ENCODE measurements at places on chromosomes 1 and 21. TPM values are rescaled to one million over a fixed set of nuclear protein-coding genes. Genes with fewer than 3 reads are reported as not detected.

DNA sequence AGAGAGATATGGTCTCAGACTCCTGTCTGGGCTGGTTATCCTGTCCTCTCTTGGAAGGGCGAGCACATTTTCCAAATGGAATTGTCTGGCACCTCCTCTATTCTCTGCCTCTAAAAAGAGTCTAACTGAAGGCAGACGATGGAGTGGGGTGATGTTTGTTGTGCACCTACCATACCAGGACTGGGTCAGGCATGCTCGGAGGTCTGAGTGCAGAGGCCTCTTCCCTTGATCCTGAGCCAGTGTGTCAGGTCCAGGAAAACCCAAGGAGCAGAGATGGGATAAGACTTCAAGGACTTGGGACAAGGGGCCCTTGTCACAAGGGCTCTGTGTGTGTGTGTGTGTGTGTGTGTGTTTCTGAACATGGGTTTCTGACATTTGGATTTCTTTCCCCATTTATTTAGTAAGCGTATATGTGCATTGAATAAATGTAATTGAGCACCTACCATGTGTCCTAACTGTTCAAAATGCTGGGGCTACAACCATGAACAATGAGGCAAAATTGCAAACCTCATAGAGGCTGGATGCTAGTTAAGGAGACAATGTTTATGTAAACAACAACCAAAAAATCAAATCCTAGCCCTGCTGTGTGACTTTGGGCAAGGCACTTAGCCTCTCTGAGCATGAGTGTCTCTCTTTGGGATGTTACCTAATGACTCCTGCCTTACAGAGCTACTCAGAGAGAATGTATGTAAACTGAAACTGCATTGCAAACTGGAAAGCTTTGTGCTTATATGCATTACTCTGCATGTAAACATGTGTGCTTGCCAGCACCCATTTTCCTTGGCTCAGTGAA, 276.3 kb downstream of the FOXD2 start:
- H3K4me1 ChIP-seq: peaks cover 2% of the 10 kb centered on the region
- no peak overlapping the region for H3K4me3 ChIP-seq
- DNase-seq: no peak
- peaks cover 69% of the 10 kb centered on the region for H3K27me3 ChIP-seq
- no peak overlapping the region for H3K27ac ChIP-seq
- no peaks in the 10 kb centered on the region for H3K36me3 ChIP-seq

GRCh38 chr1:57124768-57125446, 159.1 kb upstream of the C8B start:
- H3K27ac ChIP-seq: no peak overlapping the region
- H3K36me3 ChIP-seq: no peaks in the 10 kb centered on the region
- no peaks in the 10 kb centered on the region for H3K4me1 ChIP-seq
- no peak for DNase-seq
- H3K27me3 ChIP-seq: no peaks in the 10 kb centered on the region

- no peak for DNase-seq
- no peak overlapping the region for H3K4me3 ChIP-seq
- H3K36me3 ChIP-seq: no peaks in the 10 kb centered on the region
Observed at GRCh38 chr1:237975903-237976302, 85.2 kb upstream of the ZP4 start.

KIF17 gene
- not detected for total RNA-seq

JAM2 gene
- total RNA-seq: 0.05 TPM

C1orf53 gene
- 0.97 TPM for total RNA-seq

FAM110D gene
- total RNA-seq: not detected

DNA sequence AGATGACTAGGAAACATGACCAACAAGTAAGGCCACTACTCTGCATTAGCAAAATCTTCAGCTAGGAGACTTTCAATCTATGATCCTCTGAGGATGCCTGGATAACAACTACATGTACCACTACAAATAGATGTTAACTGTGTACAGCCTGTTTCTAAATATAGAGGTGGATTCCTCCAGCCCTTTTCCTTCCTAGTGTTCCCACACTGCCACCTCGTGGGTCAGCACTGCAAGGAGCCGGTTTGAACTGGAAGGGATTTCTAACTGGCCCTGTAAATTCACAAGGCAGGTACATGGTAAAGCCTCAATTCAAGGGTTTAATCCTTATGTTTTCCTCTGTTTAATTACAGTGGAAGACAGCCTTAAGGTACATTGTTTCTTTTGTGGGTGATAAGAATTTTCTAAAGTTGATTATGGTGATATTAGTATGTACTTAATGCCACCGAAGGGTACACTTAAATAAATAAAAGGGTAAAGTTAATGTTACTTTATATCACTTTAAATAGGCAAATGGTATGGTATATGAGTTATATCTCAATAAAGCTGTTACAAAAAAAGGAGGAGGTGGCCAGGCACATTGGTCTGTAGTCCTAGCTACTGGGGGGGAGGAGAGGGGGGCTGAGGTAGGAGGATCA, 14.4 kb downstream of the SMYD3 start:
- H3K27ac ChIP-seq: no peak overlapping the region
- H3K36me3 ChIP-seq: no peaks in the 10 kb centered on the region
- H3K27me3 ChIP-seq: no peaks in the 10 kb centered on the region
- peak; percentile 53 for DNase-seq

HSD11B1 gene
- not detected for total RNA-seq

- H3K36me3 ChIP-seq: no peaks in the 10 kb centered on the region
- no peak overlapping the region for H3K27ac ChIP-seq
- no peak overlapping the region for H3K4me3 ChIP-seq
- DNase-seq: no peak
- no peaks in the 10 kb centered on the region for H3K27me3 ChIP-seq
- H3K4me1 ChIP-seq: no peaks in the 10 kb centered on the region
Observed at GRCh38 chr1:180862305-180862704, 50.4 kb upstream of the KIAA1614 start.

DNA sequence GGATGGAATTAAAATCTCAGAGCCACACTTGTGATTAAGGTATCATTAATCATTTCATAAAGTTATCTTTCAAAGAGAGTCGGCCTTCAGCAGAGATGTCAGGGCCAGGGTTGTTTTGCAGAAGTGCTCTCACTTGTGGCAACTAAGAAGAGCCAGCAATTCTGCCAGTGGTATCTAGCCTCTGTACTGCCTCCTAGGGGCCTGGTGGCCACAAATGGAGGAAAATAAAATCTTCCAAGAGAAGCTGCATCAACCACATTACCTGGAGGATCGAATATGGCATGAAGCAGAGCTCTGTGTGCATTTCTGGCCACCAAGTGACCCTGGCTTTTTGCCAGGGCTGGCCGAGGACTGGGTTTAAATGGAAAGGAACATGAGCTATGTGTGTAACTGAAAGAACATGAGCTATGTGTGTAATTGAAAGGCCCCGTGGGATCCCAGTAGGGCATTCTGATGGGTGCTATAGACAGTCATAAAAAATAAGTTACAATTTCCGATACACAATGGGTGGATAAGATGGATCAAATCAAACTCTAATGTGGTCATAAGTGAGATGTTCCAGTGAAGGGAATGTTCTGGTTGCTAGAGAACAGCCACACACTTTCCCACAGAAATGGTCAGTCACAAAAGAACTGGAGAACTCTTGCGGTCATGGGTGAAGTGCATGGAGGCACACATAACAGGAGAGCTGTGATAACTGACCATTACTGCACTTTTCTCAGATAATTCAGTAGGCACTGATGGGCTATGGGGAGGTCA, 335.8 kb downstream of the CAMTA1 start:
- no peaks in the 10 kb centered on the region for H3K36me3 ChIP-seq
- H3K27ac ChIP-seq: no peak overlapping the region
- H3K27me3 ChIP-seq: no peaks in the 10 kb centered on the region
- no peak overlapping the region for H3K4me3 ChIP-seq

DNA sequence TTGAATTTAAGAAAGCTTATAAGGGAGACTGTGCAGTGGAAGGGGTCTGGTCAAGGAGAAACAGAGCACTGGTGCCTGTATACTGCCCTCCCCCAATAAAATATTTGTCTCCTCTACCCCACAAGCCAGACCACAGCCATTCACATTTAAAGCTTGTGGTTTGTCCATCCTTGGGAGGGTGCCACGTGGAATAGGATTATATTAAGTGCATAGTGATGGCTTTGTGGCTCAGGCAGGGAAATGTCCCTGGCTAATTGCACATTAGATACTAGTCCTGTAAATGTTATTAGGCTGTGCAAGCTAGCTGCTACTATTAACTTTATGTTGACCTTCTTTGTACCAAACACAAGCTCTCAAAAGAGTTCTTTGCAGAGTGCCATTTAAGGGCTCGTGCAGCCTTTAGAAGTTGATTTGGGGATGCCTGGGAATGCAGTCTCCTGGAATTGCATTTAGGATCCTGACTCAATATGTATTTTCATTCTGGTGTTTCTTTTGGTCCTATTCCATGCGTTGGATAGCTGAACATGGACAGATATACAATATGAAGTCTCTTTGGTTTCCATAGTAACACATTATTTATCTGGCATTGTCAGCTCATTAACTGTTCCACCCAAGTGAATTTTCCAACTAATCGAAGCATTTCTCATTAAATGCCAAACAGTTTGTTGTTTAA, 210.6 kb downstream of the ROR1 start:
- no peak for DNase-seq
- H3K27me3 ChIP-seq: peaks cover 3% of the 10 kb centered on the region
- H3K4me3 ChIP-seq: no peak overlapping the region
- H3K36me3 ChIP-seq: no peaks in the 10 kb centered on the region
- no peak overlapping the region for H3K27ac ChIP-seq
- no peaks in the 10 kb centered on the region for H3K4me1 ChIP-seq

- peaks cover 12% of the 10 kb centered on the region for H3K36me3 ChIP-seq
- H3K4me1 ChIP-seq: peaks cover 54% of the 10 kb centered on the region
- H3K27ac ChIP-seq: peak overlapping the region; percentile 95
- no peaks in the 10 kb centered on the region for H3K27me3 ChIP-seq
Observed at GRCh38 chr1:41790351-41790750, 128.4 kb downstream of the HIVEP3 start.

DNA sequence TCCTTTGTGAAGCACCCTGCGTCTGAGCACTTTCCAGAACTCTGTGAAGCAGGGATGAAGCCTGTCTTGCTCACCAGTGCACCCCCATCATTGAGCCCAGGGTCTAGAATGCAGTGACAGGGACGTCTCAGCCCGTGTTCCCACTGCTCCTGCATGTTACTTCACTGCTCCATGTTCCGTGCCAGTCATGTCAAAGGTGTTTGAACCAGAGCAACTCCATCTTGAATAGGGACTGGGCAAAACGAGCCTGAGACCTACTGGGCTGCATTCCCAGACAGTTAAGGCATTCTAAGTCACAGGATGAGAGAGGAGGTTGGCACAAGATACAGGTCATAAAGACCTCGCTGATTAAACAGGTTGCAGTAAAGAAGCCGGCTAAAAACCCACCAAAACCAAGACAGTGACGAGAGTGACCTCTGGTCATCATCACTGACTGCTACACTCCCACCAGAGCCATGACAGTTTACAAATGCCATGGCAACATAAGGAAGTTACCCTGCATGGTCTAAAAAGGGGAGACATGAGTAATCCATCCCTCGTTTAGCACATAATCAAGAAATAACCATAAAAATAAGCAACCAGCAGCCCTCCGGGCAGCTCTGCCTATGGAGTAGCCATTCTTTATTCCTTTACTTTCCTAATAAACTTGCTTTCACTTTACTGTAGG, 63.2 kb downstream of the SDC3 start:
- no peak overlapping the region for H3K27ac ChIP-seq
- H3K4me3 ChIP-seq: no peak overlapping the region
- H3K4me1 ChIP-seq: no peaks in the 10 kb centered on the region
- no peaks in the 10 kb centered on the region for H3K36me3 ChIP-seq
- peaks cover 68% of the 10 kb centered on the region for H3K27me3 ChIP-seq

GRCh38 chr1:12208271-12208670, 21.6 kb upstream of the VPS13D start:
- H3K36me3 ChIP-seq: peaks cover 56% of the 10 kb centered on the region
- no peak for DNase-seq
- H3K4me3 ChIP-seq: no peak overlapping the region
- peaks cover 1% of the 10 kb centered on the region for H3K27me3 ChIP-seq

- no peaks in the 10 kb centered on the region for H3K27me3 ChIP-seq
- H3K4me1 ChIP-seq: no peaks in the 10 kb centered on the region
- DNase-seq: no peak
- H3K27ac ChIP-seq: no peak overlapping the region
Observed at GRCh38 chr1:14168326-14169063, 430.0 kb upstream of the KAZN start.

DNA sequence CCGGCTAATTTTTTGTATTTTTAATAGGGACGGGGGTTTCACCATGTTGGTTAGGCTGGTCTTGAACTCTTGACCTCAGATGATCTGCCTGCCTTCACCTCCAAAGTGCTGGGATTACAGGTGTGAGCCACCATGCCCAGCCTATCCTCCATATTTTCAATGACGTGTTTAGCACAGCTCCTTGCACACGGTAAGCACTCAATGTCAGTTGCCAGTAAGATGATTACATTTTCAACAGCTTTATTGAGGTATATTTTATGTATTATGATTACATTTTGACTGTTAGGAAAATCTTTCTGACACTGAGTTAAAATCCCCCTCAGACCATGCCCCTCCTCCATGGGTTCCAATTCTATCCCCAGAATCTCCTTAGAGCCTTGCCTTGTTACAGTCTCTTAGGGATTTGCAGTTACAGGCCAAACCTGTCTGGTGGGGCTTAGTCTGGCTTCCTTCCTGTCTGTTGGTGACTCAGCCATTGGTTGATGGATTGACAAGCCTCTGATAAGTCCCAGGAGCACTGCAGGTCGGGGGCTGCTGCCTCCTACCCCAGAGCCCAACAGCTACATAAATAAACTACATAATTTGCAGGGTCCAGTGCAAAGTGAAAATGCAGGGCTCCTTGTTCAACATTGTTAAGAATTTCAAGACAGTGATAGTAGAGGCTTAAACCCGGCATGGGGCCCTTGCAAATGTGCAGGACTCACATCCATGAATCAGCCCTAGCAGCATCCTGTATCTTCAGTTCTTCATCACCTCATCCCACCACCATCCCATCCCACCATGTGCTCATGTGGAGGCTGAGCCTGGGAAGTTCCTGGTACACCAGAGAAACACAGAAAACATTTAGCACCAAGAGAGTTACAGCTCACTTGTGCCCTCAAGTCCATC, 23.4 kb downstream of the COA7 start:
- peak; percentile 39 for DNase-seq
- no peak overlapping the region for H3K4me3 ChIP-seq
- peaks cover 3% of the 10 kb centered on the region for H3K36me3 ChIP-seq
- H3K27me3 ChIP-seq: no peaks in the 10 kb centered on the region

ANGPTL7 gene
- not detected for total RNA-seq

GRCh38 chr1:10726355-10726754, 70.1 kb downstream of the CASZ1 start:
- H3K4me3 ChIP-seq: no peak overlapping the region
- no peak for DNase-seq
- no peaks in the 10 kb centered on the region for H3K4me1 ChIP-seq
- H3K27ac ChIP-seq: no peak overlapping the region

KLF17 gene
- total RNA-seq: not detected

- H3K36me3 ChIP-seq: no peaks in the 10 kb centered on the region
- H3K27me3 ChIP-seq: no peaks in the 10 kb centered on the region
- no peak for DNase-seq
Observed at GRCh38 chr1:221040691-221041285, 161.5 kb downstream of the HLX start.

CDKN2C gene
- total RNA-seq: 82.5 TPM

GRCh38 chr21:18986197-18986596, 582.6 kb upstream of the TMPRSS15 start:
- no peak for DNase-seq
- no peaks in the 10 kb centered on the region for H3K27me3 ChIP-seq
- no peaks in the 10 kb centered on the region for H3K36me3 ChIP-seq
- no peak overlapping the region for H3K27ac ChIP-seq
- H3K4me1 ChIP-seq: no peaks in the 10 kb centered on the region
- H3K4me3 ChIP-seq: no peak overlapping the region
